Cardiac fibroblast (primary cell): ENCODE measurements at places on chromosomes 5 and 9.

DNA sequence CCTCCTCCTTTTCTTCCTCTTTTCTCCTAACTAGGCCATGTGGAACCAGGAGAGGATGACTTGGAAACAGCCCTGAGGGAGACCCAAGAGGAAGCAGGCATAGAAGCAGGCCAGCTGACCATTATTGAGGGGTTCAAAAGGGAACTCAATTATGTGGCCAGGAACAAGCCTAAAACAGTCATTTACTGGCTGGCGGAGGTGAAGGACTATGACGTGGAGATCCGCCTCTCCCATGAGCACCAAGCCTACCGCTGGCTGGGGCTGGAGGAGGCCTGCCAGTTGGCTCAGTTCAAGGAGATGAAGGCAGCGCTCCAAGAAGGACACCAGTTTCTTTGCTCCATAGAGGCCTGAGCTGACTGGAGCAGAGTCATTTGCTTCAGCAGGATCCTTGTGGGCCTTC, 13.7 kb downstream of the NUDT2 start:
- no peak for DNase-seq

GRCh38 chr5:159452480-159453167, 122.3 kb upstream of the IL12B start:
- no peak for DNase-seq

DNA sequence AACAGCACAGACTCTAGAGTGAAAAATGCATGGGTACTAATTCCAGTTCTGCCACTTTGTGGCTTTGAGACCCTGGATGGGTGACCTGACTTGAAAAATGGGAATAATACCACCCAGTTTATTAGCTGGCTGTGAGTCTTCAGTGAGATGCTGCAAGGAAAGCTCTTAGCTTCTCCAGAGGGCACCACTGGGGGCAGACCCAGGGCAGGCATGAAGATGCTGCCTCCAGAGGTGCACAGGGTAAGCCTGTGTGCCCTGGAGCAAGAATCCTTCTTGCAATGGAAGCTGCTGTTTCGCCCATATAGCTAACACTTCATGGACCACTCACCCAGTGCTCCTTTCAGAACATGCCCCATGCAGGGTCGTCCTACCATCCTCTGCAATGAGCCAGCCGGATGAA, 75.7 kb downstream of the C5orf15 start:
- DNase-seq = no peak

DNA sequence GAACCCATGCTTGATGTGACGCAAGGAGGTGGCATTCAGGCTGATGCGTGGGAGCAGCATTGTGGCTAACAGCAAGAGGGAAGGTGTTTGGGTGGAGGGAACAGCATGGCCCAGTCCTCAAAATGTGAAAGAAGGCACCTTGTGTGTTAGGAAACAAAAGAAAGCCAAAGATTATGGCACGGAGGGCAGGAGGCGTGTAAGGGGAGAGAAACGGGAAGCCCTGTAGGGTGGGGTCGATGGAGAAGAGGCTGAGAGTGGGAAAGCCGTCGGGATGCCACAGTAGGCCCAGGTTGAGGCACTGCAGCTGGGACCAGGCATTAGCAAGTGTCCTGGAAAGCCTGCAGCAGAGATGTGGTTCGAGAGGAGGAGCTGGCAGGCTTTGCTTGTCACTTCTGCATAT, 241.1 kb downstream of the GADD45G start:
- no peak for DNase-seq

GRCh38 chr5:55072666-55073065, 29.8 kb upstream of the GZMA start:
- DNase-seq = no peak
